Nucleus accumbens (tissue), 56 donors: ENCODE measurements at places on chromosomes 12 and 14.

GRCh38 chr14:94364037-94364436 lies 24.4 kb downstream of the SERPINA1 start:
- DNase-seq, result no peak

- no peak for DNase-seq
These were observed 88.3 kb downstream of the CIT start for GRCh38 chr12:119788786-119789185.

- no peak for DNase-seq
These were observed 75.0 kb upstream of the OVCH1 start for GRCh38 chr12:29572464-29572863.

- DNase-seq, result no peak
These were observed 76.3 kb downstream of the HECTD4 start for GRCh38 chr12:112305951-112306350.

GRCh38 chr14:61876362-61877034 lies 114.3 kb downstream of the SNAPC1 start:
- no peak for DNase-seq

DNA sequence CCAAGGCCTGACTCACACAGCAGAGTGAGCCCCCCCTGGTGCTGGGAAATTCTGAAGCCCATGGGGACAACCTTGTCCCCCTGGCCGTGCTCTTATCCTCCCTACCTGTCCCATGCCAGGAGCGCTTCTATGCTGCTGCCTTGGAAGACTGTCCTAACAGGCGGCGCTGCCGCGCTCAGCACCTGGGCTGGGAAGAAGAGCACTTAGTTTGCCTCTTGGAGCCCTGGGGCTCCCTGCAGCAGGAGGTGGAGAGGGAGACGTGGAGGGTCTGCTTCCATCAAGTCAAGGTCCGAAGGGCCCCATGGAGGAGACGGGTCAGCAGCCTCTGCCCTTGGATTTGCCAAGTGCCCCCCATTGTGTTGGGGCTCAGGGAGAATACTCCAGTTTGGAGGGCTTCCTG lies 300.5 kb downstream of the CACNA1C start:
- DNase-seq, result no peak

DNA sequence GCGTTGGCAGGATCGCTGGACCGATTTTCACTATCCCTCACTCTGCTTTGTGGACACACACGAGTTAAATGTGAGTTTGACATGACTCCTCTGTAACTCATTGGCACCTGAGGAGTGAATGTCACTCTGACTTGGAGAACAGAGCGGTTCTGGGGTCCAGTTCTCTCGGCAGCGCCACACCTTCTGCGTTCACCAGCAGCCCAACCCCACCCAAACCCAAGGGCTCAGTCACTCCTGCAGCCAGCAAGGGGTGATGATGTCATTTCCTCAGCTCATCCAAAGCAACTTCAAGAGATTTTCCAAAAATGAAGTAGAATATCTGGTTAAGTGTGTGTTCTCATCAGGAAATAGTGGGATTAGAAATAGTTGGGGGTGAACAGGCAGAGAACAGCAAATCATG lies 36.3 kb downstream of the ADGRD1 start:
- DNase-seq, result no peak

GRCh38 chr12:77218278-77218677 lies 152.9 kb upstream of the E2F7 start:
- DNase-seq, result no peak

- DNase-seq, result no peak
These were observed 209.6 kb upstream of the KRR1 start for GRCh38 chr12:75720812-75721641.

- DNase-seq, result no peak
These were observed 33.8 kb downstream of the TECPR2 start for GRCh38 chr14:102396521-102396920.

- DNase-seq, result no peak
These were observed 145.4 kb upstream of the ABCD2 start for GRCh38 chr12:39764944-39765560.

GRCh38 chr12:125552295-125552694 lies 487.1 kb downstream of the AACS start:
- no peak for DNase-seq

GRCh38 chr14:38079886-38080285 lies 127.8 kb upstream of the SSTR1 start:
- no peak for DNase-seq

GRCh38 chr12:64752833-64753238 lies 6.4 kb downstream of the GNS start:
- no peak for DNase-seq

GRCh38 chr14:69346710-69347109 lies 51.4 kb downstream of the ERH start:
- DNase-seq, result no peak

DNA sequence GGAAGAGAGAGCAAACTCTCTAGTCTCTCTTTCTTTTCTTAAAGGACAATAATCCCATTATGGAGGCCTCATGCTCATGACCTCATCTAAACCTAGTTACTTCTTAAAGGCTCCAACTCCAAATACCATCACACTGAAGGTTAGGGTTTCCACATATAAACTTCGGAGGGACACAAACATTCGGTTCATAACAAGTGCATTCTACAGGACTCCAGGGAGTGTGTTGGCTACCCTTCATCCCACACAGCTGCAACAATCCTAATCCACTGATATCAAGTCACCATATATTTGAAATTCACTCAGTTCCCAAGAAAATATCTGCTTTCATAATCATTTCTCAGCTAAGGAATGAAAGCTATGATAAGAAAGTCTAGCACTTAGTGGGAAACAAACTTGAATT lies 265.9 kb upstream of the PLEKHG7 start:
- DNase-seq, result no peak

DNA sequence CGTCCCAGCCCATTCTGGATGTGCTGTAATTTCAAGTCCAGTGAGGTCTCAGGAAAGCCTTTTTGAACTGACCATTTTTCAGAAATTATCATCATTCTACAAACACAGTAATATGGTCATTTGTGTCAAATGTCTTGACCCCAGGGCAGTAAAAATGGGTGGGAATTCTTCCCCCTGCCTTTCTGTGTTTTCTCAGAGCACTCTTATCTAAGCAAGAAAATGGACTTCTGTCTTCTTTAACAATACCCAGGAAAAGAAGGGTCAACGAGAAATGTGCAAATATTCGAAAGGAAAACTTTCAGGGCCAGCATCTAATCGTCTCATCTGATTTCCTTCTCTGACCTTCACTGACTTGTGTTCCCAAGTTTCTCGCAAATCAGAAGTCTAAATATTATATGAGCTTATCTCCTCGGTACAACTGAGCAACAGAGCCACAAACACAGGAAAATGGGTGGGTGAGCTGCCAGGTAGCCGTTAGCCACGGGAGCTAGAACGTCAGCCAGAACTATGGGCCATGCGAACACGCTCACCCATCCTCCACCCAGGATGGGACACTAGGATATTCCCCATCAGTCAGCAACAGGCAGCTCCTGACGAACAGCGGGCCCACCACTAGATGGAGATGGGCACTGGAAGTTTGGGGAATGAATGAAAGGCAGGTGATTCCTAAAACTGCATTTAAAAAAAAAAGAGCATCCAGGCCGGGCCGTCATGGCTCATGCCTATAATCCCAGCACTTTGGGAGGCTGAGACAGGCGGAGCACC lies 57.1 kb downstream of the VWF start:
- DNase-seq, result no peak

DNA sequence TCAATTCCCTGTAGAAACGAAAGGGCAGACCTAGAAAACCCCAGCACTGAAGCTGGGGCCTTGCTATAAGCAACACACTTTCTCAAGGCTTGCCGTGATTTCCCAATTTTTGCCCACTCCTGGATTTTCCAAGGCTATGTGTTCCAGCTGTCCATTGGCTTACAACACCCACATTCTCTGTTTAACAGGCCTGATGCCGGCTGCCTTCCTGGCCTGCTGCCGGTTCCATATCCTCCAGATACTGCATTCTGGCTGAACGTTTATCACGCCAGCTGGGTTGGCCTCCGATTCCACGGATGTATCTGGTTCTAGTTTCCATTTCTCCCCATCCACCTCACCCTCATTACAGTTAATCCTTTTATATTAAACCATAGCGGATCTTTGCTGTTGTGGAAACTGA lies 2.0 kb upstream of the PCNX1 start:
- no peak for DNase-seq

DNA sequence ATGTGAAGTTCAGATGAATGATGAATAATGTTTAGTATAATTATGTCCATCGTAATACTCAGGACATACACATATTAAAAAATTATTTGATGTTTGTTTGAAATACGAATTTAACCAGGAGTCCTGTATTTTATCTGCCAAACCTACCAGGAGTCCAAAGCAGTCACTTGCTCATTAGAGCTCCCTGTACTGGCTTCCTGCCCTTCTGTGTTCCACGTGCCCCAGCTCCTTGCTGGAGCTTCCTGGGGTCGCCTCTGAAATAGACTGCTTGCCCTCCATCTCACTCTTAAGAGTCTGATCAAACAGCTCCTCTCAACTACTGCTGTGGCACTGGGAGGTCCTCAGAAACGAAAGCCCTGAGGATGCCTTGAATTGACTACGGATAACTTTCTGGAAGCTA lies 87.3 kb upstream of the DHRS4 start:
- no peak for DNase-seq

DNA sequence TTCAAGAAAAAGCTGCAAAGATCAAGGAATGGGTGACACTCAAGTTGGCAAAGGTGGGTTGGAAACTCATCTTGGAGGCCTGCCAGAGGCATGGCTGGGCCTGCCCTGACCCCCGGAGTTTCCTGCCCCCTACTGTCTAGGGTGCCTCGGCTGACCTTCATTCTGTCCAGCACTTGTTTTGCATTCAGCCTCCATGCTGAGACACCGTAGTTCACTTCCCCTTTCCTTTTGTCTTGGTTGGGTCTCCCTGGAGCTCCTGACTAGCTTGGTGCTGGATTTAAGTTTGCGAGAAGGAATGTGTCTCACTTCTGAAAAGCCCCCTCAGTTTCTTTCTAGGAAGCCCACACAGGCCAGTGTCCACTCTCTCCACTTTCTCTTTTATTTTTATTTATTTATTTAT lies 26.5 kb downstream of the PLEKHH1 start:
- DNase-seq, result no peak

DNA sequence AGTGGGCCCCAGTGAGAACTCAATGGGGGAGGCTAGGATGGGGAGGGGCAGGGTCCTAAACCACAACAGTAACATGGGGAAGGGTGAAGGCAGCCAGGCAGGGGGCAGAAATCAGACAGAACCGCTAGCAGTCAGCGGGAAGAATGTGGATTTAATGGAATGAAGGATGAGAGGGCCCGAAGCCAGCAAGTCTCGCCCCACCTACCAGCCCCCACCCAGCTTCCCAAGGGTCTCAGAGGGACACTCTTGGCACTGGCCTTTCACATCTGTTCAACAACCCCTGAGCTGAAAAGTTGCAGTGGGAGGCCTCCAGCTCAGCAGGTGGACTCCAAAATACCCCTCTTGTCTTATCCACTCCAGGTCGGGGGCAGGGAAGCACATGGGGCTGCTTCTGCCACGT lies 6.5 kb upstream of the SLC6A12 start:
- no peak for DNase-seq

DNA sequence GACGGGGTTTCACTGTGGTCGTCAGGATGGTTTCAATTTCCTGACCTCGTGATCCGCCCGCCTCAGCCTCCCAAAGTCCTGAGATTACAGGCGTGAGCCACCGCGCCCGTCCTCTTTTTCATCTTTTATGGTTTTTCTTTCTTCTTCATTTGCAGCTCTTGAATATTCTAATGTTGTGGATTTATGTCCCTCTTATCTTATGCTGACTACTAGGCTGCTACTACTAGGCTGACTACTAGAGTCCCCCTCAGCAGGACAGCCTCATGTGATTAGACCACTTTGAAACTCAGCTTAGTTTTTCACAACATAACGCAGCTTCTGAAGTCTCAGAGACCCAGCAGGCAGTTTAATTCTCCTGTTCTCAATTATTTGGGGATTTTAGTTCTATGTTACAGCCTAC lies 857 bp upstream of the CLEC4E start:
- no peak for DNase-seq

- no peak for DNase-seq
These were observed 151.5 kb downstream of the MSRB3 start for GRCh38 chr12:65430006-65430405.

GRCh38 chr14:54048311-54048710 lies 91.7 kb upstream of the BMP4 start:
- no peak for DNase-seq

GRCh38 chr14:20754308-20754707 lies 8.6 kb downstream of the EDDM3A start:
- no peak for DNase-seq
